ENCODE measurements at places on chromosomes 16 and 17.

GRCh38 chr17:72502371-72503341 is 381.8 kb downstream of the SOX9 start:
- no peak for DNase-seq

DNA sequence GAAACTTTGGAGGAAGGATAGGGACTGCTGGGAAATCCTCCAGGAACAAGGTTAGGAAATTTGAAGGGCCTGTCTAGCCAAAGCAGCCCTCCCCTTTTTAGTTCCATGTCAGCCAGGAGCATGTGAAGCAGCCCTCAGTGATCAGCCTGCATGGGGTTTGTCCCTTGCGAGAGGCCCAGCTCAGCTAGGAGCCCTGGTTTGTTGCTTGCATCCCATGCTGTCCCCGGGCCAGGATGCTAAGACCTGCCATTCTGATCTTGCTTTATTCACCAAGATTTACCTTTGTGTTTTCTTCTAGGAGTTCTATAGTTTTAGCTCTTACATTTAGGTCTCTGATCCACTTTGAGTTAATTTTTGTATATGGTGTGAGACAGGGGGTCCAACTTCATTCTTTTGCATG is 27.6 kb downstream of the CLUAP1 start:
- no peak for DNase-seq

DNA sequence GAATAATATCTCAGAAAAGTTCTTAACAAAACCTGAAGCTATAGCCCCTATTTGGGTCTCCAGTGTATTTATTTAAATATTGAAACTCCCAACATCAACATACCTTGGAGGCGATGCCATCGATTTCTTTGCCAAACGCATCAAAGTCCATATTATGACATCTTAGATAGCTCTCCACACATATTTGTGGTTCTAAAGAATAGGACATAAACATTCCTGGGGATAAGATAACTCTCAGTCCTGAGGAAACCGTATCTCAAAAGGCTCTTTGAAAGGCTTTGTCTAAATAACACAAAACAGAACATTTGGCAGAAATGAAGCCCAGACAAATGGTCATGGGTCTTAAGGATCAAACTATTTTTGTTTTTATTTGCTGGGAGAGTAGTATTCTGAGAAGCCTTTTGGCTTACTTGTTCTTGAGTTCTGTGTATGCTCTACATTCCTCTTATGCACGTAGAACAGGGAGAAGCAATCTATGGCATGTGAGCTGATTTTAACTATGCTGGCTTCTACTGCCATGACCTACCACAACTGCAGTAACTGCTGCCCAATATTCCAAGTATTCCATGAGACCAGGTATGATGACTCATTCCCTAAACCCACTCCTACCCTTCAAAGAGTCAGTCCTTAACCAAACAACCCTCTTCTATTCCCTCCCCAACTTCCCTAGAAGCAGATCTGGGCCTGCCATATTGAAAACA is 279.0 kb upstream of the ZFHX3 start:
- no peak for DNase-seq

DNA sequence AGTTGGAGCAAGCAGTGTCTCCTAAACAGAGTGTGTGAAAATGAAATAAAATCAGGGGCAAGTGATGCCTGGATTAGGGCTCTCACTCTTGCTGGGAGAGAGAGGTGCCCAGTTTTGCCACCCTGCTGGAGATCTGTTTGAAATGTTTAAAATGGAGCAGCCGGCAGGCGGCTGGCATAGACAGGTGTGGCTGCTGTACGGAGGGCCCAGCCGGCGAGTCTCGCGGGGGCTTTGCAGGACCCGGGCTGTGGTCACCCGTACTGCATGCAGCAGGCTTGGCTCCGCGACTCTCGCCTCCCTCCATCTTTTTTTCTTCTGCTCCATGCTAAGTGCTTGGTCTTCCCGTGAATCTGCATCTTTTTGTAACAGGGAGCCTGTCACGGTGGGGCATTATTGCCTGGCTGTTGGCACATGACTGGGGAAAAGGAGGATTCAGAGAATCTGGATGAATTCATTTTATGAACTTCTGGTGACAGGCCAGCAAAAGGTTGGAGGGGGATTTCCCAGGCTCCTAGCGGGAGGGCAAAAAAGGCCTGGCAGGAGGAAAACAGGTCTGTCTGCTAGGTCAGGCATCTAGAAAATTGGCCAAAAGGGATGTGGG is 1.8 kb downstream of the ZNRF1 start:
- no peak for DNase-seq

DNA sequence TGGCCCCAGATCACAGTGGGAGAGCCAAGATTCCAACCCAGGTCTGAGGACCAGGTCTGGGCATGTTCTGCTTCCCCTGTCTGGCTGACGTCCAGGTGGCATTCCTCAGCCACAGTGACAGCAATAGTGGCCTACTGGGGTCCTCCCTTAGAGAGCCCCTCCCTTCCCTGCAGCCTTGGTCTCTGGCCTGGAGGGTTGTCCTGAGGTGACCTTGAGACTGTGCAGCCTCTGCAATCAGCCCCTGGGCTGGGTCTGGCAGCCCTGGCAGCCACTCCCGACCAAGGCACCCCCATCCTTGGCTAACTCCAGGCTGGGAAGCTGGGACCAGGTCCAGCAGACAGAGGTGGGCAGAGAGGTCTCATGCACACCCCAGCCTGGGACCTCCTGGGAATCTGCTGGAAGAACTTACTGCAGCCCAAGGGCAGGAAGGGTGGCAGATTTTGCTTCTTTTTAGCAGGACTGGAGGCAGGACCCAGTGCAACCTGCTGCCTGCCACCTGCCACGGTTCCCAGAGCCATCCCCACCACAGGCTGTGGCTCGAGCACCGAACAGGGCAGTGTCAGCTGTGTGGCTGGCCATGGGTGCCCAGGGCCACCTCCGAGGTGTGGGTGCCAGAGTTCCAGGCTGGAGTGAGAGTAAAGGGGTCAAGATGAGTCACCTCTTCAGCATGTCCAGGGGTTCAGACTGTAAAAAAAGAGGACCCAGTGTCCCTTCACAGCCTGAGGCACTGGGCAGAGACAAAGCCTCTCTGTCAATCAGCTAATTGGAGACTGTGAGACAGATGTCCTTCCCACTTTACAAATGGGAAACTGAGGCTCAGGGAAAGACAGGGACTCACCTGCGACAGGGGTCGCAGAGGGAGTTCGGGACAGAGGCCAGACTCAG is 12.6 kb downstream of the GRB7 start:
- no peak for DNase-seq

GRCh38 chr17:32774695-32775084 is 102.2 kb downstream of the MYO1D start:
- DNase-seq = no peak

DNA sequence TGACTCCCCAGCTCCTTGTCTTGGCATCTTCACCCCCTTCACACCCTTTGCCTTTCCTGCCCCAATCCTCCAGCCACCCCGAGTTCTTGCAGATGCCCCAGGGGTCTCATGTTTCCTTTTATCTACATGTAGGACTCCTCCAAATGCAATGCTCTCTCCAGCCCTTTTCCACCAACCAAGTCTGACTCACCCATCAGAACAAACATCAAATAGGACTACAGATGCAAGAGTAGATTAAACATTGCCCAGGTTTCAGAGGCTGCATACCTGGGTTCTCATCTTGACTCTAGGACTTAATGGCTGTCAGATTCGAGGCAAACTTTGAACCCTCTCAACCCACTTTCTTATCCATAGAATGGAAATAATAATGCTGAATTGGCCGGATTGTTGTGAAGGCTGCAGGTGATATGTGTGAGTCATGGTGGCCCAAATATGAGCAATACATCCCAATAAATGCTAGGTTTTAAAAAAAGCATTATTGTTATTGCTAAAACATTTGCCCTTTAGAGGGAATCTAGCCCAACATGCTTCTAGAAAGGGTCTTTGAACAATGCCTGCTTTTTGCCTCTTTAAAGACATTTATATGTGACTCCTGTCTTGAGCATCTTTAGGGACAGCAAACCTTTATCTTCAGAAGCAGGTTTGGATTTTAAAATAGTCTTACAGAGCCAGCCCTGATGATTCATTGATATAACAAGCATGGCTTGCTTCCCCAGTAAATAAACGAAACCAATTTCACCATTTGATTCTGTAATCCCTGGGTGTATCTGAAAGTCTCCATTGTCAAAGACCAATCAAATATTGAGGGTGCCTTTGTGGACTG is 310.1 kb downstream of the FOXL1 start:
- no peak for DNase-seq

GRCh38 chr17:82941021-82942001 is 101.5 kb upstream of the ZNF750 start:
- DNase-seq = no peak

DNA sequence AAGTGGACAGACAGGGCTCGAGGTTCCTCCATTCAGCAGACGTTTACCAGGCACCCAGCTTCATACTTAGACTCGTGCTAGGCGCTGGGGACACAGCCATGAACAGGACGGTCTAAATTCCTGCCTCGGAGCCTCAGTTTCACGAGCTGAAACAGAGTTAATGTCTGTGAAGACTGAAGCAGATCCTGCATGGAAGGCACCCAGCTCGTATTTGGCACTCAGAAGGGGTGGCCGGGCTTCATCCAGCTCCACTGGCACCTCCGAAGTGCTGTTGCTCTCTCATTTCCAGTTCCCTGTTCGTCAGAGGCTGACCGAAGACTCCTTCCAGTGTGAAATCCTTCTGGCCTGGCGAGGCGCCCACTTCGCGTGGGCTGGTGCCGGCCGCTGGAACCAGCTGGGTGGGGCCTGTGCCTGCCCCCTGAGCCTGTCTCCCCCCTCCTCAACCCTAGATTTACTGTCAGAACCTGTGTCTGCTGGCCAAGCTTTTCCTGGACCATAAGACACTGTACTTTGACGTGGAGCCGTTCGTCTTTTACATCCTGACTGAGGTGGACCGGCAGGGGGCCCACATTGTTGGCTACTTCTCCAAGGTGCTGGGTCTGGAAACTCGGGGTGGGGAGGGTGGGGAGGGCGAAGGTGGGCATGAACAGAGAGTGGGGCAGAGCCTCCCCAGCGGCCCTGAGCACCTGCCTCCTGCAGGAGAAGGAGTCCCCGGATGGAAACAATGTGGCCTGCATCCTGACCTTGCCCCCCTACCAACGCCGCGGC is 5.8 kb downstream of the PRSS8 start:
- no peak for DNase-seq

GRCh38 chr17:73719588-73720071 is 75.4 kb upstream of the SDK2 start:
- DNase-seq = no peak

- DNase-seq = no peak
Observed at GRCh38 chr17:76529224-76530094, 8.1 kb downstream of the CYGB start.

DNA sequence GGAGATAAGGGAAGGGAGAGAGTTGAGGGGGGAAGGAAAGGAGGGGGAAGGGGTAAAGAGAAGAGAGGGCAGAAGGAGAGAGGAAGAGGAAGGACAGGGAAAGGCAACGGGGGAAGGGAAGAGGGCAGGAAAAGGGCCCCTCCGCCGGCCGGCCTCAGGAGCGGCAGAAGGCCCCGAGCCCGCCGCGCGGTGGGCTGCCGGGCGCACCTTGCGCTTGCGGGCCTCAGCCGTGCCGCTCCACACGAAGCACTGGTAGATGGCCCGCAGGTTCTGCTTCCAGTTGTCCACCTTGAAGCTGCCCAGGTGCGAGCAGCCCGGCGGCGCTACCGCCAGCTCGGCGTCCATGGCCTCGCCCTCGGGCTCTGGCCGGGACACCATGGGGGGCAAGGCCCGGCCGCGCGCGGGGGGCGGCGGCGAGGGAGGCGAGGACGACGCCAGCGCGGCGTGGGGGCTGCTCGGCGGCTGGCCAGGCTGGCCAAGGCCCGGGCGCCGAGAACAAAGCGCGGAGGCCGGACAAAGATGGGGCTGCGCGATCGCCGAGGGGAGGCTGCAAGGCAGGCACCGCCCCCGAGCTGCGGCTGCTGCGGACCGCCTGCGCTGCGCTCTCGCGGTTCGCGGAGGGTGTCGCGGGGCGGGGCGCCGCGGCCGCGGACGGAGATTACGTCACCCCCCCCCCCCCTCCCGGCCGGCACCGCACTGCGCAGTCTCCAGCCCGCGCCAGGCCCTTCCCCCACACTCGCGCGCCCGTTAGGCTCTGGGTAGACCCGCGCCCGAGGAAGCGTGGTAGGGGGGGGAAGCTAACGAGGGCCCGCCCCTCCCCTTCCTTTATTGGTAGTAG is at the start of gene USP22:
USP22 (minus strand) TSS at position 554 of the 838 bp plus-strand sequence; CDS start at position 378, 176 bp downstream.
- peak; percentile 21 for DNase-seq

- no peak for DNase-seq
Observed at GRCh38 chr16:61146429-61146828, 889.8 kb downstream of the CDH8 start.

GRCh38 chr17:38746004-38746848 is 1.9 kb downstream of the PCGF2 start:
- DNase-seq = no peak

- no peak for DNase-seq
Observed at GRCh38 chr16:88526906-88527185, 43.4 kb upstream of the ZC3H18 start.

DNA sequence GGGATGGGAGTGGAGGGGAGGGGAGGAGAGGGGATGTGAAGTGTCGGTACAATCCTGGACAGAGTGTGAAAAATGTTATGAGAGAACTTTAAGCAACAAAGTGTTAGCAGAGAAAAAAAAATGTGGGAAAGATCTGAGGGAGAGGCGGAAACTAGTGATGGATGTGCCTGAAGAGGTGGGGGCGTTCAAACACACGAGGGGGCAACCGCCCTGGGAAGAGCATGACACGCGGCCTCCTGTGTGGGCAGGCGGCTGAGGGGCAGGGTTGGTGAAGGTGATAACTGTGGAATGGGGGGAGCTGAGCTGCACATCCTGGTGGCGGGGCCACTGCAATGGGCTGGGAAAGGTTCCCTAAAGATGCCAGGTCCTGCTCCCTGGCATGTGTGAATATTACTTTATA is 30.1 kb downstream of the IFT140 start:
- no peak for DNase-seq

- no peak for DNase-seq
Observed at GRCh38 chr17:33390479-33391176, 97.5 kb upstream of the ASIC2 start.

GRCh38 chr16:68802190-68802589 is 41.1 kb upstream of the TANGO6 start:
- DNase-seq = no peak
